Activated CD4-positive, alpha-beta T cell treated with anti-CD3 and anti-CD28 coated beads for 24 hours (primary cell): ENCODE measurements at places on chromosomes 12 and 14.

GRCh38 chr12:93177208-93178153 lies 200.2 kb upstream of the NUDT4 start:
- DNase-seq = no peak

DNA sequence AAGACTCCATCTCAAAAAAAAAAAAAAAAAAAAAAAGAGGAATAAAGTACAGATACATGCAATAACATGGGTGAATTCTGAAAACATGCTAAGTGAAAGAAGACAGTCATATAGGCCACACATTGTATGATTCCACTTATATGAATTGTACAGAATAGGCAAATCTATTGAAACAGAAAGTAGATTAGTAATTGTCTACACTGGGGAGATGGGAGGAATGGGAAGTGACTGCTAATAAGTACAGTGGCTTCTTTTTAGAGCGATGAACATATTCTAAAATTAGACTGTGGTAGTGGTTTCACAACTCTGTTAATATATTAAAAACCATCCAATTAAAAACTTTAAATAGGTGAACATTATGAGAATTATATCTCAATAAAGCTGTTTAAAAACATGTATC lies 74.4 kb downstream of the ANKS1B start:
- no peak for DNase-seq

DNA sequence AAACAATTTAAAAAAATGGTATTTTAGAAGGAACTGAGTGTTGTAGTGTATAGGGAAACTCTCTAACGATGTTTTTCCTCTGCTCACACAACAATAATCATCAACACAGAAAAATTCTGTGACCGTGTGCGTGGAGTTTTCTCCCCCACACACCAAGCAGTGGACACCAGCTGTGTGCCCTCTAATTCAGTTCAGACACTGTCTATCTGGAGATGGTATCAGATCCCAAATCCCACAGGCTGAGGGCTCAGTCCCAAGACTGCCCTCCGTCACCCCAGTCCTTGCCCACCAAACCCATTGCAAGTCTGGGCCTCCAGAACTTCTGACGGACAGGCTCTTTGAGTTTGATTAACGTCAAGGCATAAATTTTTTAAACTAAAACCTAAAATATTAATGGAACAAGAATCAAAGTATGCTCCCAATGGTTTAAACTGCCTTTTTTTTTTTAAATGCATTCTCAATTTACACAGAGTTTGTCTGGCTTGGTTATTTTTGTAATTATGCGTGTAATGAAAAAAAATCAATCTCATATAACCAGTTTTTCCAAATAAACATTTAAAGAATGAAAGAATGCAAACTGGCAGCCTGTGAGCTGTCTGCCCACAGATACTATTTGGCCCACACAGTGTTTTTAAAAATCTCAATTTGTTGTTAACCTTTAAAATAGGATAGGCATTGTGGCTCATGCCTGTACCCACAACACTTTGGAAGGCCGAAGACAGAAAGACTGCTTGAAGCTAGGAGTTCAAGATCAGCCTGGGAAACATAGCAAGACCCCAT lies 19.2 kb downstream of the BLTP3B start:
- no peak for DNase-seq

DNA sequence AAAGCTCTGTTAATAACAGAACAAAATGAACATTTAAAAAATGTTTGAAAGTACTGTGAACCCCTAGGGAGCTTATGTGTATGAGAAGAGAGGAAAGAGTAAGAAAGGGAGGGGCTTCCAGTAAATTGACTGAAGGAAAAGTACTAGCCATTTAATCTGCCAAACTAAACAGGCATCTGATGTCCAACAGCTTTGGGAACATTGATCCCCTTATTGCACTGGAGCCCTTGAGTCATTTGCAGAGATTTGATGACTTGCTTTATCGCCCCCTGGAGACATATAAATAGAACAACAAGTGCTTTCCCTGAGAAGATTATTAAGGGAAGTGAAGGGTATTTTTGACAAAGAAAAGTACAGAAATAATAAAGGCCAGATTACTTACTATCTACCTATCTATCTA lies 319.3 kb upstream of the NOVA1 start:
- DNase-seq = no peak

- DNase-seq = no peak
Observed at GRCh38 chr12:46388427-46389021, 16.0 kb upstream of the SLC38A2 start.

DNA sequence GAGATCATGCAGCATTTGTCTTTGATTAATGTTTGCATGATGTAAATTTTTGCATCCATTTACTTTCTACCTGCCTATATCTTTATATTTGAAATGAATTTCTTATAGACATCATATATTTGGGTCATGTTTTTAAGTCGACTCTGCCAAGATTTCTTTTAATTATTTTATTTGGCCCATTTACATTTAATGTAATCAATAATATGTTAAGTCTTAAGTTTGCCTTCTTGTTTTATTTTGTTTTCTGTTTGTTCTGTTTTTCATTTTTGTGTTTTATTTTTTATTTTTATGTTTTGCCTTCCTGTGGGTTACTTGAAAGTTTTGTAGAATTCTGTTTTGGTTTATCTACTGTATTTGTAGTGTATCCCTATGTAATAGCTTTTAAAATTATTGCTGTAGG lies 33.2 kb upstream of the GUCY2C start:
- DNase-seq = no peak

GRCh38 chr14:71532790-71533189 lies 399.4 kb upstream of the RGS6 start:
- no peak for DNase-seq

DNA sequence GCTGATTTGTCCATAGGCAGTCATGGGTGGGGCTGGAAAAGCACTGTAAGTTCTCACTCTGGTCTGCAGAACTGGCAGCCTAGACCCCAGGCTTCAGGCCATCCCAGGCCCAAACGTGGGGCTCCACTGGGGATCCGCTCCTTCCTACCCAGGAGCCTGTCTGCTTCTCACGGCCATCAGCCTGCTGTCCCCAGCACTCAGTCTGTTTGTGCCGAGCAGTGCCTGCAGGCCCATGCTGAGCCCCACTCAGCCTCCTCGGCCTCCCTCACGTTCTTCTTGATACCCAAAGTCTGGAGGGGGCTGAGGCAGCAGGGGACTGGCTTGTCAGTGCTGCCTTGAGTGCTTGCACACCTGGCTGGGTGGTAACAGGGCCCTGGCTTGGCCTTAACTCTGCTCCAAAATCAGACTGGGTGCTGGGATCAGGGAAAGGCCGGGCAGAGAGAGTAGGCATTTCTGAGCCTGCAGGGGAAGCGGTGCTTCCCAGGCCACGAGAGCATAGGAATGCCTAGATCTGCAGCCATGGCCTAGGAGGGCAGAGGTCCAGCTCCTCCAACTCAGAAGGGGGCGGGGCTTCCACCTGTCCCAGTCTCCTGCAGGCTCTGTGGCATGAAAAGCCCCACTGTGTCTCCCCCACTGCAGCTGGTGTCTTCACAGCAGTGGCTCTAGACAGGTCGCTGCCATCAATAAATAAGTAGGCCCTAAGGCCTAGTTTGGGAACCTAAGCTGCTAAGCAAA lies 772.4 kb upstream of the FBXO33 start:
- no peak for DNase-seq

DNA sequence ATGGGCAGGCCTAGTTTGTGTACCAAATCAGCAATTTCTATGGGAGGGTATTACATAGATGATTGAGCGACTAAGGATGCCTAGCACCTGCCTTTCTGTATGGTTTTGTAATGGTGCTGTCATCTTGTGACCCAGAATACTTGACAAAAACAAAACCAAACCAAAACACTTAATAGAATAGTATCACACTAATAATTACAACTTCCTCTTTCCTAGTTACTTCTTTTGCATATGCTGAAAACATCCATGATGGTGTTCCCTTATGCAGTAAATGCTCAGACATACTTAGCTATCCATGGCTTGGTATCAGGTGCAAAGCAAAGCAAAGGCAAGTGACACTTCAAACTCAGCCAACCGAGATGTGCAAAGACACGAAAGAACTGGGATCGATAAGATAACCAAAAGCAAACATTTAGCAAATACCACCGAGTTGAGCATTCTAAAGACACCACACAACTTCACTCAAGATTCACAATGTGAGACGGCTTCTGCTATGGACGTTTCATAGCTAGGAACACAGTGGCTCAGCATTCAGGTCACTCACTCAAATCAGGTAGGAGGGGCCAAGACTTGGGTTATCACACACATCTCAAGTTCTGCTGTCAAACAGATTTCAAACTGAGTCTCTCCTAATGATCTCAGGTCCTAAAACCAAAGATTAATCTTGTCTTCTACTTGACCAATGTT lies 24.3 kb downstream of the PPP1CC start:
- no peak for DNase-seq

GRCh38 chr14:51595881-51596455 lies 55.7 kb upstream of the FRMD6 start:
- no peak for DNase-seq

DNA sequence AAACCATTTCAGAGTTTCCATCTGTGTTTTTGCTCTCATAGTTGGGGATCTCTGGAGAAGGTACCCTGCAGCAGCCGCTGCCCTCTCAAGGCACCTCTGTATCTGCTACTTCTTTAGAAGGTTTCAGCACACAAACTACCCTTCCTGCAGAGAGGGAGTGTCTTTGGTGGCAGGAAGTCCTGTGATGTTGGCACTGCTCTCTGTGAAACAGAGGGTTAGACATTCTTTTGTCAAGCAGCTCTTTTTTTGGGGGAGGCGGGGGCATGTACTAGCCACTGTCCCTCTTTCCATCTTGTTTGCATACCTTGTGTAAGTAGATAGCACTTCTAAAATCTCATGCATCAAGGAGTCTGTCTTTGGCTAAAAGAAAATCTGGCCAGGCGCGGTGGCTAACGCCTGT lies 352.6 kb downstream of the BMP4 start:
- no peak for DNase-seq

DNA sequence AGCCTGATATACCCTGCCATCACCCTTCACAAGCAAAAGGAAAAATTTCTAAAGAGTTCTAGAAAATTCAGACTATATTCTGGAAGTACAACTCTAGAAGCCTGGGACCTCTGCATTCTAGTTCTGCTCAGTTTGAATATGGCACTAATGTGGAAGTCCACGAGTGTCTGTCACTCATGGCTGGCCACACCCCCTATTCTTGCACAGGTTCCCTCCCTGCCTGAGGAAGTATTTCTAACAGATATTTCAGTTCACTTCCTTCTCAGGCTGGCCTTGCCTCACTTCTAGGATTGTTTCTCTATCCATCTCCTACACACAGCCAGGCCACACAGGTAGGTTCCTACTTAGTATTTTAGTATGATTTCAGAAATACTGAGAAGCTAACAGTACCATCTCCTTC lies 67.4 kb downstream of the PHLDA1 start:
- DNase-seq = no peak

DNA sequence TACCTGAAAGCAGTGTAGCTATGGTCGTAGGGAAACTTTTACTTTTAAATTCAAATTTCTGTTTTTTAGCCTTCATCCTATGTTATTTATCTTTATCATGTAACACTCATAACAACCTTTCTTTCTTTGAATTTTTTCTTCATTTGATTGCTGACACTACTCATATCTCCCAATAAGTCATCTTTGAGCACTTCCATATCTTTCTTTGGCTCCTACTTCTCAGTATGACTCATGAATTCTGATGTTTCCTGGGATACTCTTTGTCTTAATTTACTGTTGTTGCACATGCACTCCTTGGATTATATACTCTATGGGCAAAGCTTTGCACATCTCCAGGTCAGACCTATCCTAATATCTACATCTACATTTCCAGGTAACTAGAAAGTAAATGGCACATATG lies 18.1 kb upstream of the IAPP start:
- no peak for DNase-seq

GRCh38 chr12:103626498-103626897 lies 39.4 kb downstream of the STAB2 start:
- DNase-seq = no peak

- DNase-seq = no peak
Observed at GRCh38 chr14:77204459-77204771, 22.8 kb downstream of the TMEM63C start.

DNA sequence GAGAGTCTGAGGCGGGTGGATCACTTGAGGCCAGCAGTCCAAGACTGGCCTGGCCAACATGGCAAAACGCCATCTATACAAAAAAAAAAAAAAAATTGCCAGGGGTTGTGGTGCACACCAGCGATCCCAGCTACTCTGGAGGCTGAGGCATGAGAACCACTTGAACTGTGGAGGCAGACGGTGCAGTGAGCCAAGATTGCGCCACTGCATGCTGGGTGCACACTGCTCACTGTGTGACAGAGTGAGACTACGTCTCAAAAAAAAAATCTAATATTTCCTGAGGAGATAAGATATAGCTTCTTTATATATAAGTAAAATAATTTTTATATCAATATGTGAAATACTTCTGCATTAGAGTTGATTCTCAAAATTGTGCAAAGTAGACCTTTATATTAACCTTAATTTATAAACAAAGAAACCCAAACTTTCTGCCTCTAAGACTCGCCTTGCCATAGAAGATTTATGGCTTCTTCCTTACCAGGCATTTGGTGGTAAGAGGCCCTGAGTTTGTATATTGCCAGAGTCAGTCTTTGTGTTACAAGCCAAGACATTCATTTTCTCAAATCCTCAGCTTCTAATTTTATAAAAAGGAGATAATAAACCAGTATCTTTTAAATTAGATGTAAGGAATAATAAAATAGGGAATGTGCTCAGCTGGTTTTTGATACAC lies 1226.7 kb downstream of the FLRT2 start:
- DNase-seq = no peak

- DNase-seq = no peak
Observed at GRCh38 chr14:101499513-101499912, 61.8 kb upstream of the DIO3 start.

DNA sequence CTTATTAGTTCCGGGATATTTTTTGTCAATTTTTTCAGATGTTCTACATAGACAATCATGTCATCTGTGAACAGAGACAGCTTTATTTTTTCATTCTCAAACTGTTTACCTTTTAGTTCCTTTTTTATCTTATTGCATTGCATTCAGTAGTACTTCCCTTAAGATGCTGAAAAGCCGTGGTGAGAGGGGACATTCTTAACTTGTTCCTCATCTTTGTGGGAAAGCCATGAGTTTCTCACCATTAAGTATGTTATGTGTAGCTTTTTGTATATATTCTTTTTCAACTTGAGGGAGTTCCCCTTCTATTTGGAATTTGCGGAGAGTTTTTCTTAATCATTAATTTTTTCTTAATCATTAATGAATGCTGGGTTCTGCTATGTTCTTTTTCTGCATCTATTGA lies 1727.1 kb upstream of the SEL1L start:
- DNase-seq = no peak
